ENCODE measurements at places on chromosomes 1 and 21.

- DNase-seq: no peak
These were observed 83.0 kb downstream of the RRAGC start for GRCh38 chr1:38776466-38777065.

DNA sequence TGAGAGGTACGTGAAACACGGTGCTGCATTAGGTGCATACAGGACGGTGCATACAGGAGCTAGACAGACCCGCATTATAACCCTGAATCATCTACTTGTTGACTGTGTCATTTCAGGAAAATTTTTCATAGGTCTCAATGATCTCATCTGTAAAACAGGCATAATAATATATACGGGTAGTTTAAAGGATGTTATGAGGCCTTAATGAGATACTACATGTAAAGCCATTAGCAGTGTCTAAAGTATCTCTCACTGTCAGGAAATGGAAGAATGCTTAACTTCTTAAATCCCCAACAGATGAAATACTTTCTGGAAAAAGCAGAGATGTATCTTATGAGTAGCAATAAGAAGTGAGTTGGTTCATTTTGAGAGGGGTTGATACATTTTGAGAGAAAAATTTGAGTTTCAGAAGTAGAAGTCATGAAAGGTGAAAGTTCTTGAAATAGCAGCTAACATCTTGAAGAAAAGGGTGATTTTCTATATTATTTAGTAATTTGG lies 669.6 kb downstream of the PTPRC start:
- no peak for DNase-seq

GRCh38 chr1:52145137-52145536 lies 3.2 kb downstream of the ZFYVE9 start:
- DNase-seq: no peak

GRCh38 chr1:203282720-203283542 lies 22.4 kb upstream of the BTG2 start:
- no peak for DNase-seq

DNA sequence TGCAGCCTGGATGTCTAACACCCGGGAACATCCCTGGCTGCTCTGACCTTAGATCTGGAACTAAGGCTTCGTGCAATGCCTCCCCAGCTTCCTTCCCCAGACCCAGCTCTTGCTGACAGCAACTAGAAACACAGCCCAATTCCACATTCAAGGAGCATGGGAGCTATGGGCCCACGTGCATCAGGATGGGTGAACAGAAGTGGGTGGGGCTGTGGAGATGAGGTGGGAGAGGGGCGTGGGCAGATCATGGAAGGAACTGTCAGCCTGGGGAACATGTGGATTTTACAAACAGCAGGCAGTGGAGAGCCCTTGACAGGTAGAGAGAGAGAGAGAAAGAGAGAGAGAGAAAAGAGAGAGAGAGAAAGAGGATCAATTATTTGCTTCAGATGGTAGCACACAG lies 231.6 kb downstream of the MATN1 start:
- no peak for DNase-seq

Data from GM12891 (cell line).